ENCODE measurements at places on chromosomes 5 and 9.
A peak's percentile ranks its signal among the peaks of the same experiment; 100 is the strongest.

GRCh38 chr5:35316611-35317274, 86.5 kb upstream of the PRLR start:
- no peak overlapping the region for H3K4me3 ChIP-seq
- no peak overlapping the region for H3K27ac ChIP-seq
- H3K4me1 ChIP-seq: peaks cover 26% of the 10 kb centered on the region

- no peak overlapping the region for H3K4me3 ChIP-seq
- DNase-seq: no peak
- peaks cover 16% of the 10 kb centered on the region for H3K4me1 ChIP-seq
- H3K27me3 ChIP-seq: no peaks in the 10 kb centered on the region
- peak overlapping the region; percentile 8 for H3K27ac ChIP-seq
Observed at GRCh38 chr9:98248737-98249474, 6.5 kb downstream of the TBC1D2 start.

- H3K27ac ChIP-seq: no peak overlapping the region
- H3K4me3 ChIP-seq: no peak overlapping the region
- H3K4me1 ChIP-seq: peaks cover 2% of the 10 kb centered on the region
- H3K27me3 ChIP-seq: no peaks in the 10 kb centered on the region
- DNase-seq: no peak
Observed at GRCh38 chr9:127209948-127210640, 54.5 kb upstream of the GARNL3 start.

DNA sequence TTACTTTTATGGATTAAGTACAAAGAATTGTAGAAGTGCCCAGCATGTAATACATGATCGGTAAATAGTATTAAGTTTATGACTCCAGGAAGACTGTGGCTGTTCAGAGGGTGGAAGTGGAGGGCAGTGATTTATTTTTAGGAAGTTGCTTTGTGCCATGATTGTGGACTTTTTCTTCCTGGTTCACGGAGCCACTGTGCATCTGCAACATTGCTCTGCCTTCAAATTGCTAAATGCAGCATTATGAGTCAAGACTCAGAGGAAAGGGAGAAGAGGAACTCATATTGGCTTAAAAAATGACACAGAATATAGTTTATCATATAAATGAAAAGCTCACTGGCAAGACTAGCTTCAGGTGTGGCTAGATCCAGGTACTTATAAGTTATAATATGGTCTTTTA, 301.5 kb downstream of the KCTD16 start:
- no peak for DNase-seq
- no peaks in the 10 kb centered on the region for H3K36me3 ChIP-seq
- no peak overlapping the region for H3K4me3 ChIP-seq
- no peaks in the 10 kb centered on the region for H3K27me3 ChIP-seq
- H3K4me1 ChIP-seq: no peaks in the 10 kb centered on the region

DNA sequence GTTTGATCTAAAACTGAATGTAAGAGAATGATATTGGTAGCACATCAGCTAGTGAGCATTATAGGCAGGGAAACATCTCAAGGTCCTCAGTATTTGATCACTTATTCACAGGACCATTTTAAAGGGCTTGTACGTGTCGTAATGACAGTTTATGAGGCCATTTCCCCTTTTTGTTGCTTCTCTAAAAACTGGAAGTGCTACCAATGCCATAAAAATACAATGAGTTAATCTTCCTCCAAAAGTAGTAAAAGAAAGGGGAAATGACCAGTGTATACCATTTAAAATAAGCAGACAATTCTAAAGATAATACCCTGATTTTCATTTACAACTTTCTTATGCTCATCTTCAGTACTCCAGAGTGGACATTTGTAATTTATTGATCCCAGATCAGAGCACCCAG, 285.8 kb upstream of the PCSK5 start:
- DNase-seq: no peak
- H3K27me3 ChIP-seq: peaks cover 2% of the 10 kb centered on the region
- H3K4me3 ChIP-seq: no peak overlapping the region
- no peak overlapping the region for H3K27ac ChIP-seq
- no peaks in the 10 kb centered on the region for H3K36me3 ChIP-seq

DNA sequence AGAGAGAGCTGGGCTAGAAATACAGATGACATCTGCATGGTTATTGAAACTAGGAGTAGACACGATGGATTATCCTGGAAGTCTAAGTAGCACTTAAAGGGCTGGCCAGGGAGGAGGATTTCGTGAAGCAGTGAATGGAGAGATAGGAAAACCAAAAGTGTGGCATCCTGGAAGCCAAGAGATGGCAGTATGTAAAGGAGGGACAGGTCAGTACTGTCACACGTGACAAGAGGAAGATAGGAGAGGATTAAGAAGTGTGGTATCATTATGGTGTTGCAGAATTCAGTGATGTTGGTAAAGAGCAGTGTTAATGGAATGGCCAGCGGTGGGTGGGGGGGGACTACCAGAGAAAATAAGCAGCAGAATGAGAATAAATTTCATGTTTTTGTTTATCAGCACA, 11.7 kb downstream of the RAD23B start:
- H3K4me3 ChIP-seq: no peak overlapping the region
- peaks cover 70% of the 10 kb centered on the region for H3K4me1 ChIP-seq
- no peaks in the 10 kb centered on the region for H3K27me3 ChIP-seq
- H3K27ac ChIP-seq: peak overlapping the region; percentile 42
- no peak for DNase-seq

- no peaks in the 10 kb centered on the region for H3K27me3 ChIP-seq
- no peak overlapping the region for H3K4me3 ChIP-seq
- H3K36me3 ChIP-seq: no peaks in the 10 kb centered on the region
- H3K4me1 ChIP-seq: no peaks in the 10 kb centered on the region
- DNase-seq: no peak
Observed at GRCh38 chr5:149201121-149201637, 59.9 kb downstream of the ABLIM3 start.

GRCh38 chr5:21219966-21220365, 1232.0 kb upstream of the CDH18 start:
- no peak for DNase-seq
- no peak overlapping the region for H3K27ac ChIP-seq
- H3K4me1 ChIP-seq: no peaks in the 10 kb centered on the region
- H3K4me3 ChIP-seq: no peak overlapping the region

- H3K36me3 ChIP-seq: no peaks in the 10 kb centered on the region
- H3K4me3 ChIP-seq: no peak overlapping the region
- no peaks in the 10 kb centered on the region for H3K4me1 ChIP-seq
- no peak for DNase-seq
- H3K27ac ChIP-seq: no peak overlapping the region
Observed at GRCh38 chr5:3234566-3234965, 361.1 kb upstream of the IRX1 start.

- no peak overlapping the region for H3K4me3 ChIP-seq
- H3K4me1 ChIP-seq: no peaks in the 10 kb centered on the region
- no peaks in the 10 kb centered on the region for H3K27me3 ChIP-seq
- no peak overlapping the region for H3K27ac ChIP-seq
Observed at GRCh38 chr5:33283243-33283642, 157.5 kb upstream of the TARS1 start.

DNA sequence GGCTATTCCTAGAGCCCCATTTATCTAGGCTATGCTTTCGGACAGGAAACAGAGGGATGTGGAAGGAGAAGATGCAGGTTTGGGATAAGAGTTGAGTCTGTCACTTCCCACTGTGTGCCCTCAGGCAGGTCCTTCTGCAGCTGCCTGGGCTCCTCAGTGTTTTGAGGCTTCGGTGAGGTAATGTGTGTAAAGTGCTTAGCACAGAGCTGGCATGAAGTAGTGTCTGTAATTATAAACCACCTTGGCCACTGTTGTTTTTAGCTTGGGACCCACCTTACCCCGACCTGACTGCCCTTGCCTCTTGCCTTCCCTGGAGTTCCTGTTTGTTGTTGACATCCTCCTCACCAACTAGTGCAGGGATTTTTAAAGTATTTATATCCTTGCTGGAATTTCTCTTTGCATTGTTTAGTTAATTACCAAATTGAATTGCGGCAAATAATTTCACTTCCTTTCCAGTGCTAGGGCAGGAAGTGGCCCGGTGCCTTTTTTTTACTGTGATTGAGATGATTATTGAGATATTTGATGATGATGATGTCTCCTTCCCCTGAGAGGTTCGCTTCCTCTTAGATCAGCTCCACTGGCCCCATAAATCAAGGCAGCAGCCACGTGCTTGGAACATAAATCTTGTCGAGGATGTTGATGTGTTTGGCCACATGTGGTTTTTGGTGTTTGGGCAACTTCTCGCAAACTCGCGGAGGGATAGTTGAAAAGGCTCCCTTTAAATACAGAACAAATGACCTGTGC, 38.3 kb upstream of the DAB2IP start:
- H3K4me3 ChIP-seq: no peak overlapping the region
- DNase-seq: no peak
- no peak overlapping the region for H3K27ac ChIP-seq
- H3K36me3 ChIP-seq: no peaks in the 10 kb centered on the region

DNA sequence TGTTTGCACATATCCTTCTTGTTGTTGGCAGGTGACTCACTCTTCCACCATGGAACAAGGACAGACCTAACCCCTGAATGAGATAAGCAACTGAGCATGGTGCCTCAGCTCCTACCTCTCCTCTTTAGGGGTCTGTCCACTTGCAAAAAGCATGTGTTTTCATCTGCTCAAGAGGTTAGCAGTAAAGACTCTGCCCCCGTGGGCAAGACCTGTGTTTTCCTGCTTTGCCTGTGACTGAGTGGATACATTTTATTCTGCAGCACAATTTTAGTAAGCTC, 111.0 kb upstream of the LIFR start:
- no peak overlapping the region for H3K27ac ChIP-seq
- no peaks in the 10 kb centered on the region for H3K36me3 ChIP-seq
- peaks cover 38% of the 10 kb centered on the region for H3K27me3 ChIP-seq
- H3K4me3 ChIP-seq: no peak overlapping the region

- H3K27ac ChIP-seq: no peak overlapping the region
- no peak overlapping the region for H3K4me3 ChIP-seq
- no peaks in the 10 kb centered on the region for H3K36me3 ChIP-seq
- H3K27me3 ChIP-seq: no peaks in the 10 kb centered on the region
- H3K4me1 ChIP-seq: no peaks in the 10 kb centered on the region
- DNase-seq: no peak
Observed at GRCh38 chr5:163089230-163089629, 348.2 kb upstream of the CCNG1 start.

- no peak overlapping the region for H3K27ac ChIP-seq
- no peak overlapping the region for H3K4me3 ChIP-seq
- DNase-seq: no peak
- H3K36me3 ChIP-seq: no peaks in the 10 kb centered on the region
- H3K27me3 ChIP-seq: no peaks in the 10 kb centered on the region
- H3K4me1 ChIP-seq: no peaks in the 10 kb centered on the region
Observed at GRCh38 chr9:29150606-29151005, 1577.3 kb upstream of the C9orf72 start.

DNA sequence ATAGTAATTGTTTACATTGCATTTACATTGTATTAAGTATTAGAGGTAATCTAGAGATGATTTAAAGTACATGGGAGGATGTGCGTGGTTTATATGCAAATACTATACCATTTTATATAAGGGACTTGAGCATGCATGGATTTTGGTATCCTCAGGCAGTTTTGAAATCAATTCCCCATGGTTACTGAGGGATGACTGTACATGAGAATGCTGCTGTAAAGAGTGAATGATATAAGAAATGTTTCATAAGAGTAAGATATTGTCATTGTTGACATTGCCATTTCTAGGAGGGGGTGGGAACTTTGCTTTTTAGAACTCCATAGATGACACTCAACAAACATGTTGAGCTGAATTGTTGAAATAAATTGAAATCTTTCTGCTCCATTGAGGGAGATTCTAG, 185.0 kb downstream of the SEMA6A start:
- no peak overlapping the region for H3K27ac ChIP-seq
- DNase-seq: no peak
- H3K36me3 ChIP-seq: peaks cover 39% of the 10 kb centered on the region

- no peaks in the 10 kb centered on the region for H3K36me3 ChIP-seq
- peaks cover 17% of the 10 kb centered on the region for H3K4me1 ChIP-seq
- DNase-seq: peak; percentile 34
- no peak overlapping the region for H3K27ac ChIP-seq
Observed at GRCh38 chr5:55821731-55822512, 29.2 kb upstream of the IL31RA start.

GRCh38 chr5:39501397-39501796, 76.6 kb upstream of the DAB2 start:
- H3K36me3 ChIP-seq: no peaks in the 10 kb centered on the region
- no peak overlapping the region for H3K27ac ChIP-seq
- no peak overlapping the region for H3K4me3 ChIP-seq
- no peaks in the 10 kb centered on the region for H3K4me1 ChIP-seq

- no peaks in the 10 kb centered on the region for H3K27me3 ChIP-seq
- H3K4me3 ChIP-seq: no peak overlapping the region
- peaks cover 20% of the 10 kb centered on the region for H3K36me3 ChIP-seq
- H3K27ac ChIP-seq: no peak overlapping the region
- no peak for DNase-seq
- no peaks in the 10 kb centered on the region for H3K4me1 ChIP-seq
Observed at GRCh38 chr9:116646661-116647514, 40.2 kb upstream of the TRIM32 start.

DNA sequence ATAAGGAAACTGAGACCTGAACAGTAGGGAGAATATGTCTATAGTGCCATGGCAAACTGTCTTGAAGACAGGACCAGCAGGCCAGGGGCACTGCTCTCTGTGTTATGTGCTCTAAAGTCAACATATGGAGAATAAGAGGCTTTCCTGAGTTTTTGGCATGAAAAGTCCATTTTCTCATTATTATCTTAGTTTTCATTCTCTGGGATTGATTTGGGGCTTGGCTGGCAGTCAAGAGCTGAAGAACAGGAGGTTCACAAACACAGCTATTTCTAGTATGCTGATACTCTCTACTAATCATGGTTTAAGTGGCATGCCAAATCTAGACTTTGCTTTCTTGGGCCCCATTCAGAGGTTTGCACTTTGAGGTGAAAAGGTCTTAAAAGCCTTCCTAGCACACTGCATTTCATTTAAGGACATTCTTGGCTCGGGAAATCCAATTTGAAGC, 404.4 kb downstream of the ZNF608 start:
- H3K4me1 ChIP-seq: no peaks in the 10 kb centered on the region
- H3K27ac ChIP-seq: no peak overlapping the region
- DNase-seq: no peak
- H3K4me3 ChIP-seq: no peak overlapping the region
- H3K36me3 ChIP-seq: no peaks in the 10 kb centered on the region

DNA sequence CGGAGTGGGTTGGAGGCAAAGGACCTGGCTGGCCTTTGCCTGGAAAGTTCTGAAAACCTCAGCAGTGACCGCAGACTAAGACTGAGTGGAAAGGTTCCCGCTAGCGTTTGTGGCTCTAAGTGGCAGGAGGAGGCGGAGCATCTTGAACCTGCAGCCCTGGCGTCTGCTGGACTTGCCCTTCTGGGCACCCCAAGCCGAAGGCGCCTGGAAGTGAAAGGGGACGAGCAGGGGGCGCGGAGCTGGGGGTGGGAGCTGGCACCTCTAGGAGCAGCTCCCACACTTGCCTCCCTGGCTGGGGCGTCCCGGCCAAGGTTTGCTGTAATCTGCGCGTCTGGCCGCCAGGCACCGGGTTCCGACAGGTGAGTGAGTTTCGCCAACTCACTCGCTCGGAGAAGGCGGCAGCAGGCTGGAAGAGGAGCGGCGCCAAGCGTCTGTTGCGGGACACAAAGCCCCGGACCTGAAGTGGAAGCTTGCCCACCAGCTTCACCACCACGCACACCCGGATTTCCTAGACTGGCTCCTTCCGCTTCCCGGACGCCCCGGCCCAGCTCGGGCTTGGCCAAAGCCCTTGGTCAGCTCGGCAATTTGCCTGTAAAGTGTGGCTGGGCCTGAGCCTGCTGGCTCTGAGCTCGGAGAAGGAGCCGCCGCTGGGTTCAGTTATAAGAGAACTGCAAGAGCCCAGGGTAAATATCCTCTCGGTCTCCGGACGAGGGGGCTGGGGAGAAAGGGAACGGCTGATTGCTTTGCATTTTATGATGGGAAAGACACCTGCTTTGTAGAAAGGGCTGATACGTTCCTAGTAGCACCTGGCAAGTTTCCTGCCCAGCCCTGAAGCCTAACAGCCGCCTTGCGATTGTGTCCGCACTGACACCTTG, at the start of gene GNA14:
Gene GNA14 (minus strand): TSS at position 89 of the 875 bp plus-strand sequence. CDS start 529 bp downstream, outside the sequence.
- H3K27ac ChIP-seq: no peak within 1 kb of the TSS
- no peaks in the 10 kb centered on the region for H3K36me3 ChIP-seq
- peaks cover 16% of the 10 kb centered on the region for H3K4me1 ChIP-seq
- peak within 1 kb of the TSS; percentile 70 for H3K4me3 ChIP-seq
- peaks cover 60% of the 10 kb centered on the region for H3K27me3 ChIP-seq

Data from activated T-cell treated with anti-CD3 and anti-CD28 coated beads, Interleukin-2, amount 50 U/mL, for 24 hours (primary cell).